ENCODE measurements at places on chromosomes 1 and 21. TPM values are rescaled to one million over a fixed set of nuclear protein-coding genes. Genes with fewer than 3 reads are reported as not detected.

CXADR gene
- not detected for total RNA-seq

PKN2 gene
- 26.3 TPM for total RNA-seq

EPHB2 gene
- total RNA-seq = 0.45 TPM

DNA sequence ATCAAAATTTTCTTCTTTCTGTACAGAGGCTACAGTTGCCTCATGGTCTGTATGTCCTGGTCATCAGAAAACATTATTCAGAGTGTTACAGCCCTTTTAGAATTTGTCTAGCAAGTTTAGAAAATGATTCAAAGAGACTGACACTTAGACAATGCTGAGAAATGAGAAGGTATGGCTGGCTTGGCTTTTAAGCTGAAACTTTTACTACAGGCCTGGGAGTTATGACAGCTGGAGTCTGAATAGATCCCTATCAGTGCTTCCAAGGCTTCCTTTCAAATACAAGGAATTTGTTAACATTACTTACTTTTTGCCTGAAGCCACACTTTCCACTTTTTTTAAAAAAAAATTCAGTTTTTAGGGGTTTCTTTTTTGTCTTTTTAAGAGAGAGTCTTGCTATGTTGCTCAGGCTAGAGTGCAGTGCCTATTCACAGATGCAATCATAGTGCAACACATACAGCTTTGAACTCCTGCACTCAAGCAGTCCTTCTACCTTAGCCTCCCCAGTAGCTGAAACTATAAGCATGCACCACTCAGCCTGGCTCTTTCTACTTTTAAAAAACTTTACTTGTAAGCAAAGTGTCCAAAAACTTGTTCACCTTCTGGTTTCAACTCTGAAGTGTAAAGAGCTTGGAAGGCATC lies 10.5 kb upstream of the COP1 start:
- no peak overlapping the region for H3K4me3 ChIP-seq
- H3K4me1 ChIP-seq = no peaks in the 10 kb centered on the region
- H3K36me3 ChIP-seq = no peaks in the 10 kb centered on the region
- H3K27me3 ChIP-seq = no peaks in the 10 kb centered on the region
- H3K27ac ChIP-seq = no peak overlapping the region

DNA sequence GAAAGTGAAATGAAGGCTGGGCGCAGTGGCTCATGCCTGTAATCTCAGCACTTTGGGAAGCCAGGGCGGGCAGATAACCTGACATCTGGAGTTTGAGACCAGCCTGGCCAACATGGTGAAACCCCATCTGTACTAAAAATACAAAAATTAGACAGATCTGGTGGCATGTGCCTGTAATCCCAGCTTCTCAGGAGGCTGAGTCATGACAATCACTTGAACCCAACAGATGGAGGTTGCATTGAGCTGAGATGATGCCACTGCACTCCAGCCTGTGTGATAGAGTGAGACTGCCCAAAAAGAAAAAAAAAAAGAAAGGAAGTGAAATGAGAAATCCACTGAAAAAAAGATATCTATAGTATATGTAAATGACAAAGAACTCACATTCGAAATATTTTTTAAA lies 439.9 kb downstream of the DISC1 start:
- H3K27me3 ChIP-seq = no peaks in the 10 kb centered on the region
- H3K36me3 ChIP-seq = no peaks in the 10 kb centered on the region
- no peak overlapping the region for H3K27ac ChIP-seq

GRCh38 chr1:112666946-112667345 lies 7.5 kb upstream of the MOV10 start:
- H3K4me1 ChIP-seq = peaks cover 4% of the 10 kb centered on the region
- H3K4me3 ChIP-seq = no peak overlapping the region
- no peak overlapping the region for H3K27ac ChIP-seq
- no peaks in the 10 kb centered on the region for H3K27me3 ChIP-seq
- peaks cover 62% of the 10 kb centered on the region for H3K36me3 ChIP-seq

All from Karpas-422 (cell line).